ENCODE measurements at places on chromosomes 13 and 19.

DNA sequence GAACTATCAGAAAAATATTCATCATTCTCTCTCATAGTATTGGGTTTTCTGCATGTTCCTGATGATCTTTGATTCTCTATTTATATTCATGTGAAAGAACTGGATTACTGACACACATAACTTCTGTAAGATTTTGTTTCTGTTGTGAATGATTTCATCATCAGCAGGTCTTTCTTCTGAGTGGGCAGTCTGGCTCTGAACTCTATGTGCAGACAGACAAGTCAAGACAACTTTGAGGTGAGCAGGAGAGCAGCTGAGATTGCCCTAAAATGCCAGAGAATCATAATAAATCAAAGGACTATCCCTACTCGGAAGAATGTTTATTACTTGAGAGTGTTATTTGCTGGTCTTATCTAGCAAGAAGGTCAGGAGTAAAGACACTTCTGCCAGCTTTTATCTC, 652.1 kb upstream of the GPC6 start:
- DNase-seq, result no peak

- DNase-seq, result no peak
Measured at GRCh38 chr19:58117841-58118575, 20.0 kb upstream of the ZSCAN18 start.

- DNase-seq, result no peak
Measured at GRCh38 chr19:43638214-43638994, 1.2 kb downstream of the CADM4 start.

DNA sequence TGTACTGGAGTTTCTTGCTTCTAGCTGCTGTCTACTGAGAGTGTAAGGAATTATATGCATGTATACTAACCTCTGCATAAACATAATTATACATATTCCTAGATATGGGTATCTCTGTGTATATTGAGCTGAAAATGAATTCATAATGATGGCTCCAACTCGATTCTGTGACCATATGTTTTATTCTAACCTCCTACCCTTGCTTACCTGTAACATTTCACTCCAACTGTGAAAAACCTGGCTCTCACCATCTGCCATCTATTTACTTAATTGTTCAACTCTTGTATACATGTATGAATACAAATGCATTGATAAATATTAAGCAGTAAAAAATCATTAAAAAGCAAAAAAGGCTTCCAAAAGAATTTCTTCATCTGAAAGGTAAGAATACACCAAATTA, 1729.5 kb upstream of the SPRY2 start:
- DNase-seq, result no peak

GRCh38 chr13:52848455-52849195, at the start of gene PCDH8:
Gene PCDH8 (minus strand): TSS chr13:52848640. CDS start chr13:52848436, 204 bp downstream.
- peak; percentile 93 for DNase-seq

GRCh38 chr13:112179421-112179820, 112.5 kb downstream of the SOX1 start:
- no peak for DNase-seq

- no peak for DNase-seq
Measured at GRCh38 chr19:2800506-2800905, 15.2 kb downstream of the THOP1 start.

DNA sequence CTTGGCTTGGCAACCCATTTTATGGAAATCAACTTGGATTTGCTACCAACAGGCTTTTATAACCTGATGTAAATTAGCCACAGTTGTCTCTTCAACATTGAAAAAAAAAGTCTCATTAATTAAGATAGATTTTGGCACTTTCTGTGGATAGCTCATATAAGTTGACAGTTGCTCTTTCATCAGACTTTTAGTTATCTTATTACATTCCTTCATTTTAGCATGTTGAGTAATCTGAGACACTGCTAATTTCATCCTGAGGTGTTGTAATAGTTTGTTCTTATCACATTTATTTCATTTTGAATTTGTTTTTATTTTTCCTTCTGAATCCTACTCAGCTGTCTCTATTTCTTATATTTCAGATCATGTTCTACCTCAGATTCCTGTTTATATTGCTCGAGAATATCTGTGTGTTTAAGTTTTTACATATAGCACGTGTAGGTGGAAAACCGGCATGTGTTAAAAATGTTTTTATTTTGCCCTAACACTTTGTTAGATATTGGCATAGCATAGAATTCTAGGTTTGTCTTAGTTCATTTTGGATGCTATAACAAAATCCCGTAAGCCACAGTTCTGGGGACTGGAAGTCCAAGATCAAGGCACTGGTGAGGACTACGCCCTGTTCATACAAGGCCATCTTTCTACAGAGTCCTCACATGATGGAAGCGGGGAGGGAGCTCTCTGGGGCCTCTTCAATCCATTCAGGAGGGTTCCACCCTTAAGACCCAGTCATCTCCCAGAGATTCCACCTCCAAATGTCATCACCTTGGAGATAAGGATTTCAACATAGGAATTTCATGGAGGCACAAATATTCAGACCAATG, 239.4 kb downstream of the COL4A1 start:
- no peak for DNase-seq

- no peak for DNase-seq
Measured at GRCh38 chr19:48394331-48395169, 1.1 kb downstream of the GRIN2D start.

DNA sequence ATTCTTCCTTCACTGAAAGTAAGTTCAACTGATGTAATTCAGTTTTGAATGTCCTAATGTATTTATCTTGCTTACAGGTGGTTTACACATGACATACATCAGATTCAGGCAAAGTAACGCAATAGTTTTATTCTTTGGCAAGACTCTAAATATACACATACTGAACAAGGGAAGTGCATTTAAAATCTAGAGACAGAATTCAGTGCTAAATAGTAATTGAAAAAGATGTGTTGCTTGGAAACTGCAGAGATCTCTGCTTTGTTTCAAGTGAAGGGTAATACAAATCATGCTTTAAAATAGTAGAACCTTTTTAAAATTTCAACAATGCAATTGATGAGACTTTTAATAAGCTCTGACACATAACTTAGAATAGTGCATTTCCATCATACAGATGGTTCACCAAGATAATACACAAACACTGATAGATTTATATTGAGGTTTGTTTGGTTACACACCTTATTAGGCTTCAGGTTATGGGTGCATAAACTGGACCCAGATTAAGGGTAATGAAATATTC, 581.0 kb upstream of the MIR17HG start:
- no peak for DNase-seq

DNA sequence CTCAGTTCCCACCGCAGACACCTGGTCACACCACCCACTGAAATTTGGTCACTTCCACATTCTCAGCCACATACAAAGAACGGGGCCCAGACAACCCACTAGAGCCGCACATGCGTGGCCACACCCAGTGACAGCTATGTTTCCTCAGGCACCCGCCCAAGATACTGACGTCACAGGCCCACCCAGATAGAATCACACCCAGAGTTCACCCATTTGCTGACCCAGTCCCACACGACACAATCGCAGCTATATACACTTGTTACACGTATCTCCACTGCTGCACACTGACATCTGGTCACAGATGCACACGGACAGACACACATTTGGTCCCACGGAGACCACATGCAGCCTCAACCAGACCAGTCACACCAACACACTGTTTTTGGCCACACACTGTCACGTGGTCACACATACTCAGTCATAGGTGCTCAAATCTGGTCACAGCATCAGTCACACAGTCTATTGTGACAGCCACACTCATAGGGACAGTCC, 2.9 kb downstream of the NUMBL start:
- no peak for DNase-seq

DNA sequence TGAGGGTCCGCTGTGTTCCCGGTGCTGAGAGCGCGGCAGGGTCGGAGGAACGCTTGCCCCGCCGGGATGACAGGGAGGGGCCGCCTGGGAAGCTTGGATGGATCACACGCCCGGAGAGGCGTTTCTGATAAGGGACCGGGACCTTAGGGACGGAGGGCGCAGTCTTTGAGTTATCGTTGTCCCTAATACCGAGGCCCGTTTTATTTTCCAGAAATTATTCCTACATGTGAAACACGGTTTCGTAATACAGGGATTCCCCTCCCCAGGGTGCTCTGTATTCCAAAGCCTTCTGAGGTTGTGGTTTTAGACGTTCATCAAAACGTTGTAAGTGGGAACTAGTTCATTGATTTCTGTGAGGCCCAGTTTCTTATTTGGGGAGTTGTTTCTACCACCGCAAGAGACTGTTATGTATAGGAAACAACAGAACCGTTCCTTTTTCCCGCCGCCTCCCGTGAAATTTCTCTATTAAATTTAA, 752 bp downstream of the PDCD5 start:
- DNase-seq, result peak; percentile 47

DNA sequence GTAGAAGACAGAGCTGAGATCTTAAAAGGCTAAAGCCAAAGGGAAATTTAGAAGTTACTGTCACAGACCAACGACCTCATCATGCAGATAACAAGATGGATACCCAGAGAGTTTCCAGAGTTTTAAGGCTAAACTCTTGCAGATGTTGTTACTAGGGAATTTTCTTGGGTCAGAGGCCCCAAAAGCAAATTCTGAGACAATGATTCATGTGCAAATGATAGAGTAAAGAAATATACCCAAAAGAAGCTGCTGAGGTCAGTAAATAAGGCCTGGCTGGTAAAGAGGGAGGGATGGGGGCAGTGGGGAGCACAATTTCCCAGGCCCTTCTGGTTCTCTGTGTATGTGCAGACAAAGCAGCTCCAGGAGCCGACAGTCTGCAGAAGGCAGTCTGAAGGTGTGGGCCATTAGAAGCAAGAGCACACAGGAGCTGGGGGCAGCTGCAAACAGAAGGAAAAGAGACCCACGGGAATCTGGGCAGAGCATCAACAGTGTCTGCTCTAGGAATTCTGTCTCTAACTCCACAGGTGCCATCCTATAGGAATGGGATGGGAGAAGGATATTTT, 330.8 kb downstream of the TBC1D4 start:
- DNase-seq, result no peak

DNA sequence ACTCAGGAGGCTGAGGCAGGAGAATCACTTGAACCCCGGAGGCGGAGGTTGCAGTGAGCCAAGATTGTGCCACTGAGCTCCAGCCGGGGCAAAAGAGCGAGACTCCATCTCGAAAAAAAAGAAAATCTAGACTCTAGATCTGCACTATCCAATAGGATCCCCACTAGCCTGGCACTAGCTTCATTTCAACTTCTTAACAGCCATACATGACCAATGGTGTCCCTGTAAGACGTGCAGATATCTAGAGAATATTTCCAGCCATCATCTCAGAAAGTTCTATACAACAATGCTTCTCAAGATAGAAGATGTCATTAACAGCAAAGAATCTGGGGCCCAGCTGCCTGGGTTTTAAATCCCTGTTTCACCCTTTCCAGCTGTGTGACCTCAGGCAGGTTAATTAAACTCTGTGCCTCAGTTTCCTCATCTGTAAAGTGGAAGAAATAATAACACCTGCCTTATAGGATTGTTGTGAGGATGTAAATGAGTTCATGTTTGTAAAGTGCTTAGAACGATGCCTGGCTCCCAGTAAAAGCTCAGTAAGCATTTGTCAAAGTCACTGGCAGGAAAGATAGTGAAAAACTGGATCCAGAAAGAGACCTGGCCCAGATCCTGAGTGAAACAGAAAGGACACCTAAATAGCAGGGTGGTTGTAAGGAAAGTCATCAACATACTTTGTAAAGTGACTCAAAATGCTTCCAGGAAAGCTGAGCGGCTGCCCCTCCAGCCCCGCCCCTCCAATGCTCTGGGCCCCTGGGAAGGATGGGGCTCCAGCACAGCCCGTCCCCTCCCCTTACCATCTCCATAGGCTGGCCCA, 13.5 kb downstream of the WIZ start:
- no peak for DNase-seq

GRCh38 chr19:4232614-4233281, 3.4 kb downstream of the EBI3 start:
- no peak for DNase-seq

DNA sequence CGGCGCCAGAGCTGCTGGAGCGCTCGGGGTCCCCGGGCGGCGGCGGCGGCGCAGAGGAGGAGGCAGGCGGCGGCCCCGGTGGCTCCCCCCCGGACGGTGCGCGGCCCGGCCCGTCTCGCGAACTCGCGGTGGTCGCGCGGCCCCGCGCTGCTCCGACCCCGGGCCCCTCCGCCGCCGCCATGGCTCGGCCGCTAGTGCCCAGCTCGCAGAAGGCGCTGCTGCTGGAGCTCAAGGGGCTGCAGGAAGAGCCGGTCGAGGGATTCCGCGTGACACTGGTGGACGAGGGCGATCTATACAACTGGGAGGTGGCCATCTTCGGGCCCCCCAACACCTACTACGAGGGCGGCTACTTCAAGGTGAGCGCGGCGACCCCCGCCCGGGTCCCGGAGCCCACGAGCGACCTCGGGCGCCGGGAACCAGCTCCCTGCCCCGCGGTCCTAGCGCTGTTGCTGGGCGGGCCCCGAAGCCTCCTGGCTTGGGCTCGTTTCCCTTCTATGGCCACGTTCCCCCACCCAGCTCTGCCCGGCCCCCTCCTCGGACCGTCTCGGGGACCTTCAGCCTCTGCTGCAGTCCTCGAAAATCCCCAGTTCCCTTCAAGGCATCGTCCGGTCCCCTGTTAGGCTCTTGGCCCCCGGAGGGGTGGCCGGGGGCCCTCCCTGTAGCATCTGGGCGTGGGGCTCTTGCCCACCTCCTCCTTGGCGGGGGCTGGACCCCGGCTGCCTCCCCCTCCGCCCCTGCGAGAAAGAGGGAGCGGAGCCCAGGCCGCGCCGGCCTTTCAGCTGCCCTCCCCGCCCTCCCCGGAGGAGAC, at the start of gene CDC34:
TSS of gene CDC34 (plus strand) at position 8 of the 808 bp plus-strand sequence. CDS start at position 180, 172 bp downstream.
- no peak for DNase-seq

- DNase-seq, result no peak
Measured at GRCh38 chr13:35723053-35723461, 246.6 kb upstream of the MAB21L1 start.

DNA sequence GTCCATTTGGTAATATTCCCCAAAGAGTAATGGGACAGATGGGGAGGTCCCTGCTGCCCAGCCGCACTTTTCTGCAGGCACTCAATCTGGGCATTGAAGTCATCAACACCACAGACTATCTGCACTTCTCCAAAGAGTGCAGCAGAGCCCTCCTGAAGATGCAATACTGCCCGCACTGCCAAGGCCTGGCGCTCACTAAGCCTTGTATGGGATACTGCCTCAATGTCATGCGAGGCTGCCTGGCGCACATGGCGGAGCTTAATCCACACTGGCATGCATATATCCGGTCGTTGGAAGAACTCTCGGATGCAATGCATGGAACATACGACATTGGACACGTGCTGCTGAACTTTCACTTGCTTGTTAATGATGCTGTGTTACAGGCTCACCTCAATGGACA, 295.0 kb downstream of the GPC5 start:
- DNase-seq, result no peak

DNA sequence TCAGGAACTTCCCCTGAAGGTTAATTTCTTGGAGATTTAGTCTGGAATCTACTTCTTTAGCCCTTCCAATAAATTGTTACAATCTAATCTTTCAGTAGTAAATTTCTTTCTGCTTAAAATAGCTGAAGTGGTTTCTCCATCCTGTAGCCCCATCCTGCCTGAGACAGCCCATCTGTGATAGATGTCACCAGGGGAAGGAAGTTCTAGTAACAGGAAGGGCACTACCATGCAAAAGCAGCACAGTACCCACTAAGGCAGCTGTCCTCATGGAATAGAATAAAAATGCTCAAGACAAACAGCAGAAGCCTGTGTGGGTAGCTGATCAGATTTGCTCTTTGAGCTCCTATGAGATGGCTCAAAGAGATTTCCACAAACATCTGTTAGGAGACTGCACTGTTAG, 1036.5 kb downstream of the SLITRK5 start:
- DNase-seq, result no peak

- no peak for DNase-seq
Measured at GRCh38 chr13:47484548-47484947, 516.5 kb downstream of the SUCLA2 start.
